Mammary epithelial cell (primary cell): ENCODE measurements at places on chromosomes 5 and 9. TPM values are rescaled to one million over a fixed set of nuclear protein-coding genes. Genes with fewer than 3 reads are reported as not detected.

Gene PLCXD3
- total RNA-seq, result not detected in 2 replicates

Gene IFNK
- not detected for total RNA-seq

Gene PLEKHG4B
- total RNA-seq, result 1.8 TPM

Gene OR1Q1
- not detected in 2 replicates for total RNA-seq

Gene PTGER4
- total RNA-seq, result 13.2 TPM

Gene PCDHGA2
- total RNA-seq, result 1.3 and 1.7 TPM in 2 replicates

Gene LVRN
- total RNA-seq, result not detected

Gene TAF1L
- total RNA-seq, result not detected in 2 replicates

Gene HCN1
- not detected in 2 replicates for total RNA-seq

Gene C9
- total RNA-seq, result not detected in 2 replicates

Gene CSF2
- total RNA-seq, result not detected

Gene BARX1
- total RNA-seq, result not detected in 2 replicates

Gene CYLC2
- total RNA-seq, result not detected

Gene GDF9
- 0.61 and 0.66 TPM in 2 replicates for total RNA-seq

Gene ORM2
- not detected in 2 replicates for total RNA-seq

Gene TAF11L10
- total RNA-seq, result not detected

Gene IL5
- total RNA-seq, result not detected

Gene AMBP
- total RNA-seq, result not detected

Gene PCDHB9
- total RNA-seq, result 0.50 TPM

Gene BSPRY
- total RNA-seq, result 0.16 and 0.32 TPM in 2 replicates

Gene NR4A3
- total RNA-seq, result 0.09 and 0.13 TPM in 2 replicates

Gene EGFL7
- total RNA-seq, result 2.8 TPM

Gene FGFR4
- total RNA-seq, result 1.3 TPM

Gene NPDC1
- total RNA-seq, result 86.8 and 96.6 TPM in 2 replicates

Gene ZNF462
- 28.0 TPM for total RNA-seq

Gene FOXI1
- total RNA-seq, result not detected

Gene STING1
- total RNA-seq, result 10.7 TPM

Gene NMRK1
- 24.3 and 36.3 TPM in 2 replicates for total RNA-seq

Gene HABP4
- 9.6 TPM in 2 replicates for total RNA-seq

Gene MED10
- 17.0 TPM for total RNA-seq

Gene F2RL1
- total RNA-seq, result 93.5 TPM

Gene NUTM2F
- total RNA-seq, result not detected

Gene IFNA2
- not detected in 2 replicates for total RNA-seq

Gene HAVCR1
- not detected in 2 replicates for total RNA-seq

Gene ASPN
- total RNA-seq, result not detected in 2 replicates

Gene PPP2R2B
- total RNA-seq, result 2.8 TPM

Gene HMCN2
- 0.08 and 0.14 TPM in 2 replicates for total RNA-seq

Gene GRM6
- total RNA-seq, result not detected

Gene CATSPER3
- not detected in 2 replicates for total RNA-seq

Gene PRSS3
- 24.4 and 27.6 TPM in 2 replicates for total RNA-seq

Gene FRMPD1
- total RNA-seq, result 0.26 TPM in 1 of 2 replicates, not detected in the other

Gene AK8
- total RNA-seq, result 1.1 and 1.9 TPM in 2 replicates

Gene PRR16
- 3.2 TPM for total RNA-seq

Gene HEMGN
- not detected for total RNA-seq

Gene ADAM19
- 0.88 and 4.5 TPM in 2 replicates for total RNA-seq

Gene PCDHB16
- 0.33 TPM for total RNA-seq
